Mammary microvascular endothelial cell (primary cell): ENCODE measurements at places on chromosomes 3 and 15. TPM values are rescaled to one million over a fixed set of nuclear protein-coding genes. Genes with fewer than 3 reads are reported as not detected.

The MESP2 gene
- total RNA-seq, result not detected in 2 replicates

The ATP10A gene
- not detected in 2 replicates for total RNA-seq

The PP2D1 gene
- total RNA-seq, result not detected in 2 replicates

The DAPK2 gene
- 3.1 and 4.0 TPM in 2 replicates for total RNA-seq

The TERC gene
- total RNA-seq, result 129 and 146 TPM in 2 replicates

The ROBO1 gene
- 2.6 and 4.1 TPM in 2 replicates for total RNA-seq

The ISL2 gene
- 0.27 TPM in 1 of 2 replicates, not detected in the other for total RNA-seq

The SLC22A14 gene
- not detected in 2 replicates for total RNA-seq

The ZPLD1 gene
- total RNA-seq, result not detected in 2 replicates

The UACA gene
- total RNA-seq, result 71.3 and 77.0 TPM in 2 replicates

The LRRC58 gene
- 24.0 and 26.4 TPM in 2 replicates for total RNA-seq

The CCR2 gene
- total RNA-seq, result not detected in 2 replicates

The IMPDH2 gene
- total RNA-seq, result 197 and 214 TPM in 2 replicates

The PPP1R14D gene
- not detected in 2 replicates for total RNA-seq
